ENCODE measurements at places on chromosomes 13 and 19.

- DNase-seq: no peak
Observed at GRCh38 chr19:1259876-1260748, 9.0 kb upstream of the CIRBP start.

GRCh38 chr19:33159893-33160292, 28.0 kb downstream of the WDR88 start:
- no peak for DNase-seq

GRCh38 chr13:93646245-93646644, 419.6 kb downstream of the GPC6 start:
- DNase-seq: no peak

DNA sequence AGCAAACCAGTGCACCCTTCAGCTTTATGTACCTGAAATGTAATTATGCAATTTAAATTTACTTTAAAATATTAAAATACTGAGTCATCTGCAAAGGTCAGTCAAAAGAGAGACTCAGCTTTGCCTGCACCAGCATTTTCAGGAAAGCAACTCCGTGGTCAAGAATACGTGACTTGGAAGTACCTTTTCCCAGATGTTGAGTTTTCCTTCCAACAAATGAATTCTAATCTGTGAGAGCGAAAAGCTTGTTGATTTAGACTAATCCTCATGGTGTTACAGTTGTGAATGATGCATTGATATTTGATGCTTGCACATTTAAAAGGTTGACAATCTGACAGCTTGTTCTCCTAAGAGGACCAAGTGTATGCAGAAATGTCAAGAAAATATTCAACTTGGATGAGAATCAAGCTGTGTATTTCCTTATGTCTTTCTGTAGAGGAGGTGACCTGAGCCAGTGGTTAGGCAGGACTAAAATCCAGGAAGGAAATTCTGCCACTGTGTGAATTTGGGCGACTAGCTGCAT, 270.4 kb downstream of the ABCC4 start:
- no peak for DNase-seq

DNA sequence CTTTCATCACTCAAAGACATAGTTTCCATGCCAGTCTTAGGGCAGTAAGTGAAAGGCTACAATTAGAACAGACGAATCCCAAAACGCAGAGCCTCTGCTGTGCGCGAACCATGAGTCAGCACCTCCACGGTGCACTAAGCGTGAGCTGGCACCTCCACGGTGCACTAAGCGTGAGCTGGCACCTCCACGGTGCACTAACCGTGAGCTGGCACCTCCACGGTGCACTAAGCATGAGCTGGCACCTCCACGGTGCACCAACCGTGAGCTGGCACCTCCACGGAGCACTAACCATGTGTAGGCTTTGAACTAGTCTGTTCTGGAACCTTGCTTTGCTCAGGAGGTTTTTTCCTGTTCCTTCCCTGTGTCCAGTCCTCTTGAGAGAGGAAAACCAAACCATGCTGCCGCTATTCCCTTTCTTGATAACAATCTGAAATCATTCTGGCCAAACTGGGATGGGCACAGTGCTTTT, 120.6 kb downstream of the IRS2 start:
- DNase-seq: no peak

DNA sequence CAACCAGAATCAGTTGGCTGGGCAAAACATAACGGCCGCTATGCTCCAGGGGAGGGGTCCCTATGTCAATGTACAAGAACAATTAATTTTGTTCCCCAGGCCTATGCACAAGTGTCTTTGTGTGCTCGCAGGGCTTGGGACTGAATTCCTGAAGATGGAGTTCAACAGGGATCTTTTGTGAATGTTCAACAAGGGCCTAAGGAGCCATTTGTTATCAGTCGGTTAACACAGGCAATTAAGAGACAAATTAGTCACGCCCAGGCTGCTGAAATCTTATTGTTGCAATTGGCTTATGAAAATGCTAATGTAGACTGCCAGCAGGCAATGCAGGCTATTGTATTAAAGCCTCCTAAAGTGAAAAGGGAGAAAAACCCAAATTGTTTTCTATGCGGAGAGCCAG, 117.5 kb downstream of the ZNF429 start:
- no peak for DNase-seq

GRCh38 chr19:10505583-10506229, 2.5 kb upstream of the KEAP1 start:
- no peak for DNase-seq

DNA sequence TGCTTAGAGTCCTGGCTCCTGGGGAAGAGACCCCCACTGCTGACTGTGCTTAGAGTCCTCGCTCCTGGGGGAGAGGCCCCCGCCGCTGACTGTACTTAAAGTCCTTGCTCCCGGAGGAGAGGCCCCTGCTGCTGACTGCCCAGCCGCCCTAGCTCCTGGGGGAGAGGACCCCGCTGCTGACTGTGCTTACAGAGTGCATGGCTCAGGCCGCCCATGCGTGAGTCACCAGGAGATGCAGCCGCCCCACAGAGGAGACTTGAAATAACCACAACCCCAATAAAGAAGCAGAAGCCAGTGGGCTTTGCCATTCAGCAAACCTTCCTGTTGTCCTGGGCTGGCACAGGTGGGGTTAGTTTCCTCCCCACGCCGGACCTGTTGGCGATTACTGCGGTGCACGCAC, 79.2 kb upstream of the C13orf46 start:
- no peak for DNase-seq

GRCh38 chr13:86402500-86402899, 603.3 kb upstream of the SLITRK6 start:
- DNase-seq: no peak

DNA sequence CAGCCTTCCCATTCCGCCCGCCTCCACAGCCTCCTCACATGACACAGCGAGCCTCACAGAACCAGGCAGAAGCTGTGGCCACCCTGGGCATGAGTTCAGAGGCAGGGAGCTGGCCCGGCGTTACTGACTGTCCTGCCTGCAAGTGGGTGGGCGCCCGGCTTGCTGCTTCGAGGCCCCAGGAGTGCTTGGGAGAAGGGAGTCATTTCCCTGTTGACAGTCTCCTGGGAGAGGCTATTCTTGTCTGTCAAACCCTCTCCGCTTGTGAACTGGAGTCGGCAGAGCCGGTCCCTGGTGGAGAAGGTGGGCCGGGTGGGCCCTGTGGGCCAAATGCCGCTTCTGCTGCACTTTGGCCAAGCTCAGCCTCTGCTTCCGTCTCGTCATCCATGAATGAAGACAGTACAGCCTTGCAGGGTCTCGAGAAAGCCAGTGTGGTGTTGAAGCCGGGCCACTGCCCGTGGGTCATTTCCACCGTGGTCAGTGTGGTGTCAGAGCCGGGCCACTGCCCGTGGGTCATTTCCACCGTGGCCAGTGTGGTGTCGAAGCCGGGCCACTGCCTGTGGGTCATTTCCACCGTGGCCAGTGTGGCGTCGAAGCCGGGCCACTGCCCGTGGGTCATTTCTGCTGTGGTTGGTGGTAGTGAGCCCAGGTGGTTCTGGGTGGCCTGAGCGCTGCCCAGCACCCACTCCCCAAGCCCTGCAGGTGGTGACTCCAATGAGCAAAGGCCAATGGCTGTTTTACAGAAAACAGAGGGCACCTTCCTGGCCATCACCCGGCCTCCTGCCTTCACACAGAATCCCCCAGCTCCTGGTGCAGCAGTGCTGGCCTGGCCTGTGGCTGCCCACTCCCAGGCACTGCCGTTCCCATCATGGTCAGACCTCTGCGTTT, 13.5 kb upstream of the F7 start:
- no peak for DNase-seq

GRCh38 chr19:40528533-40529092, 48.1 kb upstream of the SHKBP1 start:
- no peak for DNase-seq

DNA sequence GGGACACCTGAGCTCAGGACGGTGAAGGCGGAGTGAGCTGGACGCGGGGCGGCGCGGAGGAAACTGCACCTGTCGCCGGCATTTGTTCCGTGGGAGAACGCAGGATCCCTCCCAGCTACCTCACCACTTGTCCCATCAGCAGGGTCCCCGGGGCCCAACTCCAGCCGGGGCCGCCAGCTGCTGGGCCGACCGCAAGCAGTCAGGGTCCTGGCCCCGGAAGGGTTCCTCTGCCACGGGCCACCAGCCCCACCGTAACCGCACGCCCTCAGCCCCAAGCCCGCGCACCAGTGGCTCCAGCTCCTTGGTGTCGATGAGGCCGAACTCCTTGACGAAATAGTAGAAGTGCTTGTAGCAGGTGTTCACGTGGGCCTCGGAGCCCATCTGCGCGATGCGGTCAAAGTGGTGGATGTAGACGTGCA, 19.6 kb downstream of the MOB3A start:
- no peak for DNase-seq

DNA sequence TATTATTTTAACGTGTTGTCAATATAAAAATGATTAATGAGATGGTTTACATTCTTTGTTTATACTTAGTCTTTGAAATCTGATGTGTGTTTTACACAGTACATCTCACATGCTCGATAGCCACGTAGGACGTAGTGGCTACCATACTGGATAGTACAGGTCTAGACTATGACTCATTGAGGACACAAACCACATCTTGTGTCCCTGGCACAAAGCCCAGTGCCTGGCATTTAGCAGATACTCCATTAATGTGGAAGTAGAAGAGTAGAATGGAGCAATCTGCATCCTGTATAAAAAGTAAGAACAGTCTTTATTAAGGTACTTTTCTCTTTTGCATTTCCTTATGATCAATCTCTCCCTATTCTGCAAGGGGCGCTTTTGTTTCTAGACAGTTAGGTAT, 49.0 kb upstream of the FRY start:
- DNase-seq: no peak

All from cortex of kidney (tissue), 1 donor.